GM23248 (cell line): ENCODE measurements at places on chromosomes 2 and 18. TPM values are rescaled to one million over a fixed set of nuclear protein-coding genes. Genes with fewer than 3 reads are reported as not detected.

CD207 gene
- polyA plus RNA-seq: not detected in 2 replicates

- DNase-seq: peak; percentile 83
Observed at GRCh38 chr2:223884399-223884798, 47.0 kb upstream of the AP1S3 start.

UGGT1 gene
- 14.8 and 16.9 TPM in 2 replicates for polyA plus RNA-seq

TUBA3D gene
- not detected in 2 replicates for polyA plus RNA-seq

DSG4 gene
- not detected in 2 replicates for polyA plus RNA-seq

DNA sequence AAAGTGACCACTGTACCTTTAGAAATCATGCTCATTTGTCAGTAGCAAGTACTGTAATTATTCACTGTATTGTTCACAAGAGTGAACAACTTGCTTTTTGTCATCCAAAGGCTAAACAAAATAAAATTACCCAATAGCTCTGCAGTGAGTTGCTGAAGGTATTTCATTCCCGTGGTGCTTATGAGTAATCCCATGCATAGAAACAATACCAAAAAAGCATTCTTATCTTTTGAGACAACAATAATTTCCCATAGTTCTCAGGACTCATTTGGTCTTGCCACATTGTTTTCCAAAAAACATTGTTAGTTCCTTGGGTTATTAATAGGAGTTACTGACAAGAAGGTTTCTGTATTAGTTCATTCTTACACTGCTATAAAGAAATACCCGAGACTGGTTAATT lies 503.2 kb upstream of the FAM98A start:
- DNase-seq: peak; percentile 70

DNA sequence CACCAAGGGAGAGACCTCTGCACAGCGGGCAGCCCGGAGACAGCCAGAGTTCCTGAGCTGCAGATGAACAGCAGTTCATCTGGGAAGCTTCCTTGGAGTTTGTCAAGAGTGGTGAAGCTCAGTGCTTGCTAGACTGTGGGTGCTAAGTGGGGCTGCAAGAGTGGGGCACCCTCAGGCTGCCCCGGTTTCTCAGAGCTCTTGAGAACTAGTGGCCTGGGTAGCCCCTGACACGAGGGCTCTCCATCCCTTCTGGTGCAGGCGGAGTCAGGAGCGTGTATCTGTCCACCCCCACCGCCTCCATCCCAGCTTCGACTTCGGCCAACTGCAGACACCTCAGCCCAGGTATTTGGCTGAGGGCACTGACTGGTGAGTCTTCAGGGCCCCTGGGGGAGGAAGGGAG lies 222.0 kb downstream of the LOXHD1 start:
- no peak for DNase-seq

GRCh38 chr18:5630057-5630899 lies 86.5 kb upstream of the EPB41L3 start:
- DNase-seq: peak; percentile 68

EPHA4 gene
- polyA plus RNA-seq: 18.9 and 24.4 TPM in 2 replicates

DNA sequence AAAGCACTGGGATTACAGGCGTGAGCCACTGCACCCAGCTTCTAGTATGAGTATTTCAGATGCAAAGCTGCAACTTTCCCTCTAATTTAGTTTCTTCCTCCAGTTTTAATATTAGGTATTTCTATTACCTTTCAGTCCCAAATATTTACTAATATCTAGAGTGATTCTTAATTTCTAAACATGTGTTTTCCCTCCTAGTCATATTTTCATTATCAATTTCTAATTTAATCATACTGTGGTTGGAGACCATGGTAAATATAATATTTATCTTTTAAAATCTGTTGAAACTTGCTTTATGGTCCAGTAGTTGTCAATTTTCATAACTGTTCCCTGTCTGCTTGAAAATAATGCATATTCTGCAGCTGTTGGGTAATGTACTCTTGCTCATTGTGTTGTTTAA lies 245.9 kb upstream of the REV1 start:
- DNase-seq: no peak

- DNase-seq: peak; percentile 27
Observed at GRCh38 chr2:17413036-17413435, 105.2 kb downstream of the RAD51AP2 start.

ADRA2B gene
- polyA plus RNA-seq: not detected in 2 replicates

DNA sequence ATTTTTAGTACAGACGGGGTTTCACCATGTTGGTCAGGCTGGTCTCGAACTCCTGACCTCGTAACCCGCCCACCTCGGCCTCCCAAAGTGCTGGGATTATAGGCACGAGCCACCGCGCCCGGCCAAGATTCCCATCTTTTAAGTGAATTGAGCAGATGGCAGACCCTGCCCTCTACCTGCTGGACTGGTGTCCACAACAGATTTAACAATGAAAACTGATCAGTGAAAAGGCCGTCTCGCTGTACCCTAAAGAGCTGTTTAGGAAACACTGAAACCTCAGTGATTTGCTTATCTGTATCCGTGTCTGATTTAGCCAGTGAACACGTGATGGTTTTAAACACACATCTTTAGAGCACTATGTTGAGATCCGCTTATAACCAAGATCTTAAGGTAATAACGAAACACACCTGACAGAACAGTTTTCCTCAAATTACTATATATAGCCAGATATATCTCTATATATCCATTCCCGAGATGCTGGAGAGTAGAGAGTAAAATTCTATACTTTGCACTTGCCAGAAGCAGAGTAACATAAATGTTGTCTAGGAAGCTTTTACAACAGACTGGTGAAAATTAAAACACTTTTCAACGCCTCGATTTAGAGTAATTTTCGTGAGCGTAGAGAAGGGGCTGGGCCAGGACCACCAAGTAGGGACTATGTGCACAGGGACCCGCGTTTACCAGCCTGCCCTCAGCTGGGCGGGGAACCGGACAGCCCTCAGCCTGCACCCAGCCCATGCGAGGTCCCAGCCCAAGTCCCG lies 594 bp downstream of the FAM161A start:
- peak; percentile 80 for DNase-seq
